ENCODE measurements at places on chromosomes 11 and 22.

DNA sequence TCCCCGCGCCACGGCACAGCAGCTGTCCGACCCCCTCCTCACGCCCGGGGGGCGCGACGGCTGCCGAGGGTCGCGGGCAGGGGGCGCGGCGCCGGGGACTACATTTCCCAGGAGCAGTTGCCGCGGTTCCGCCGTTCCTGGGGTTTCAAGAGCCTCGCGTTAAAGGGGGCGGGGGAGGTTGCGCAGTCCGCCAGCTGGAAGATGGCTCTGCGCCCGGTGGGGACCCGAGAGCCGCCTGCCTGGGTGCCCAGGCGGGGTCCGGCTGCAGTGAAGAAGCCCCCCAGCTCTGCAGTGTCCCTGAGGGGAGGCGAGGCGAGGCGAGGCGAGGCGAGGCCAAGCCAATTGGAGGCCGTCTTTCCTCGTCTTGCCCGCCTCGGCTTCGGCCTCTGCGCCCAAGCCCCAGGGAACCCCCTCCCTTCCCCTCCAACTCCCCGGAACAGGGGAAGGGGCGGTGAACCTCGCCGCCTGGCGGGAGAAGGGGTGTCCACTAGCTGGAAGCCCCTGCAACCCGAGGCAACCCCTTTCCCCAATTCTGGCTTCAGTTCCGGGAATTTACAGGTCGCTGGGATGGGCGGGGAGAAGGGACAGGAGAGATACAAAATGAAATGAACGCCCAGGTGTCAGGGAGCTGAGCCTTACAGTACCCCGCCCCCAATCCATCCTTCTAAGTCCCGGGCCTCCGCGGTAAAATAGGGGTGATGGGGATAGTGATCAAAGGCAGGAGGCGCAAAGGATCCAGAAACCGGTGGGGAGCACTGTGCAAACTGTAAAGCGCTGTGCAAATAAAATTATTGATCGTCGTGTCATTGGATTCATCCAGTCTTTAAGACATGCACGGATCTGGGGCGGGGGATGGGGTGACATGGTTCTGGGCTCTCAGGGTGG, 5.2 kb upstream of the GCAT start:
- DNase-seq = no peak

DNA sequence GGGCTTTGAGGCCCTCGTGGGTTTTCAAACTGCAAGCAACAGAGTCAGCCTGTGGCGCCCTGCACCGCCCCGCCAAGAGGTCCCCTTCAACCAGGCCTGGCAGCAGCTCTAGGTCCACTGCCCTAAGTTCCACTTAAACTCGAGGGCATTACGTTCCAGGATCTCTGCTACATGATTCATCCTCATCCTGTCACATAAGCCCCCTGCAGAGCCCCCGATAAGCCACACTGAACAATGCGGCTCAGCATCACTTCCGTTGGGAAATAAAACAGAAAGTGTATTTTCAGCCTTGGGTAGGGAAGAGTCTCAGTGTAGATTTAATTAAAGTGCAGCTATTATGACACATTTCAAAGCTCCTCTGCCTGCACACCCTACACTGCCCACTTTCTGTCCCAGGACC, 24.6 kb downstream of the SULT4A1 start:
- no peak for DNase-seq

- DNase-seq = no peak
Observed at GRCh38 chr11:73206801-73207200, 11.3 kb upstream of the P2RY2 start.

DNA sequence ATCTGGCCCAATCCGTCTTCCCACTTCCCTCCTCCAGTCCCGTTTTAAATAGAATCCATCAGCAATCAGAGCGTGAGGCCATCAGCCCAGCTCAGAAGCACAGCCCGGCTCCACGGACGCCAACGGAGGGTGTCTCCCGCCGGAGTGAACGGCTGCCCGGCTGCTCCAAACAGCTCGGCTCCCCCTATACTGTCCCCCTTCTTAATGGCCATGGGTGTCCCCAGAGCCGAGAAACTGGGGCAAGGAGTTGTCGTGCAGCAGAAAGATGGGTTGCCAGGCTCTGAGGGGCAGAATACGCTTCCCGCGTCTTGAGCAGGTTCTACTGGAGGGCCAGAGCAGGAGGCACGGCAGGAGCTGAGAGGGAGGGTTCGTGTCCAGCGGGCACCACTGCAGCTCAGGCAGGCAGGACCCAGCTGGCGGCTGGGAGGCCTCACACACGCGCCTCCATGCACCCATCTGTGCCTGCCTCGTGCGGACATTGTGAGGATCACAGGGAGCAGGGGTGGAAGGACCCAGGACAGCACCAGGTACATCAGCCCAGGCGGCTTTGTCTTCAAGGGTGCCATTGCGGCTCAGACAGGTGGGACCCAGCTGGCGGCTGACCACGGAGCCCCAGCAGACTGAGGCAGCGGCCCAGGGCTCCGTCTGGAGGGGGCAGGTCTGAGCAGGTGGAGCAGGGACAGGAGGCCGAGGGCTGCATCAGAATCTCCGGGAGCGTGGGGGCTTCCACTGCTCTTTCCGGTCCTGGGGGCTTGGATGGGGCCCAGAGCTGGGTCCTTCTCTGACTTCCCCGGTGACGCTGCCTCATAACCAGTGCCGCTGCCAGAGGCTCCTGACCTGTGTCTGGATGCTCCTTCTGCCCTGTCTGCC, 882.7 kb downstream of the BRD1 start:
- DNase-seq = no peak

DNA sequence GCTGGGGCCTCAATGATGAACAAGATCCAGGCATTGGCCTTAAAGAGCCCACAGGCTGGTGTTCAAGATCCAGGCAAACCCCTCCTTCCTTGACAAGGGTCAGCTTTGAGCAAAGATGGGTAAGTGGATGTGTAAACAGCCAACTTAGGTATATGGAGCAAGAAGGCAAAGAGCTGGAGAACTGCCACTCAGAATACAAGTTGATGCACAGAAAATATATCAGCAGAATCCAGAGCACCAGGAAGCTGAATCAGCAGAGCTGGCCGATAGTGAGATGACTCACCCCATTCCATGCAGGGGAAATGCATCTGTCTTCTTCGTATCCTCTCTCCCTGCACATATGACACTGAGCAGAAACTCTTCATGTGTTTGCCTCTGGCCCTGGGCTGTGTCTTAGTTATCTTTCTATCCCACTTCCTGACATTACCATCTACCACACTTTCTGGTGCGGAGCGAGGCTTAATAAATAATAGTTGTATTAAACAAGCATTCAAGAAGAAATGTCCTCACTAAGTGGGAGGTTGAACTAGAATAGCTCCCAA, 57.8 kb downstream of the ENDOD1 start:
- no peak for DNase-seq

GRCh38 chr11:93100211-93100610, 97.6 kb downstream of the SLC36A4 start:
- no peak for DNase-seq
